Karpas-422 (cell line): ENCODE measurements at places on chromosomes 7 and 10.

DNA sequence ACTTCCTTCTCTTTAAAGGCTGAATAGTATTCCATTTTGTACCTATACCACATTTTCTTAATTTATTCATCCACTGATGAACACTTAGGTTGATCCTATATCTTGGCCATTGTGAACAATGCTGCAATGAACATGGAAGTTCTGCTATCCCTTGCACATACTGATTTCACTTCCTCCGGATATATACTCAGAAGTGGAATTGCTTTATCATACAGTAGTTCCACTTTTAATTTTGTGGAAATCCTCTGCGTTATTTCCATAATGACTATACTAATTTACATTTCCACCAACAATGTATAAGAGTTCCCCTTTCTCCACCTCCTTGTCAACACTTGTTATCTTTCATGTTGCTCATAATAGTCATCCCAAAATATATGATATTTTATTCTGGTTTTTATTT, 312.6 kb downstream of the PLXDC2 start:
- H3K27me3 ChIP-seq = no peaks in the 10 kb centered on the region
- no peak for DNase-seq
- H3K4me3 ChIP-seq = no peak overlapping the region
- no peaks in the 10 kb centered on the region for H3K4me1 ChIP-seq
- no peak overlapping the region for H3K27ac ChIP-seq

GRCh38 chr7:70624500-70625103, 507.3 kb upstream of the GALNT17 start:
- no peaks in the 10 kb centered on the region; the same call in 1 of the 2 replicates for H3K36me3 ChIP-seq
- H3K27me3 ChIP-seq = no peaks in the 10 kb centered on the region
- DNase-seq = peak; percentile 56
- H3K4me3 ChIP-seq = peak overlapping the region; percentile 20; the same call in 1 of the 2 replicates
- peaks cover 46% of the 10 kb centered on the region for H3K4me1 ChIP-seq

DNA sequence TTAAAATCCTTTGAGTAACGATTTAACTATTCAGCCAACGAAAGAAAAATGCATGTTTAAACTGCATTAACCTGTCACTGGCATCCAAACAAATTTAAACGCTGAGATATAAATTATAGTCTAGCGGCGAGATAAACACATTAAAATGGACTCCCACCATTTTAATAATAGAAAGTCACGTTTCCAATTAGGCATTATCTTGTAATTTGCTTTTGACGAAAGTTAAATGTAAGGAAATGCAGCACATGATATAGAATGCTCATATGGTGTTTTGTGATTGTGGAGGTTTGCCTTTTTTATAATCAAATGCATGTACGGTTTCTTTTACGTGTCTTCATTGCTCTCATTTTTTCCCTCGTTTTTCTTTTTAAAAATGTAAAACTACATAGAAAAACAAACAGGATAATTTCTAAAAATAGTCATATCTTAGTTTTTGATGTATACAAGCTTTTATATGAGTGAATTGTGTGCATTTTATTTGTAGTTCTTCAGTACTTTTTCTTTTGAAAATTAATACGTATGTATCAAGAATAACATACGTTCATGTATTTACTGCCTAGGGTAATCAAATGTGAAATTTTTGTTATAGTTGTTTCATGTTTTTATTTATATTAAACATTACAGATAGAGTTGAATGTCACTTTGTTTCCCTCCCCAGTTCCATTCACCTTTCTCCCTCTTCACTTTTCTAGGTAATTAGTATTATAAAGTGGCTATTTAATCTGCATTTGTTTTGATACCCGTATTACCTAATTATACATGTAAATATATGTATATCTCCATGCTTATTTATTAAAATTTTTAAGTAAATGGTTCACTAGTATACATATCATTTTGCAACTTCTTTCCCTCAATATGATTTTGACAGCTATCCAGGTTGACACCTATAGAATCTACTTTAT, 1.1 kb upstream of the KLF14 start:
- peak overlapping the region; percentile 68 for H3K4me3 ChIP-seq
- H3K36me3 ChIP-seq = no peaks in the 10 kb centered on the region
- no peak for DNase-seq
- H3K27ac ChIP-seq = no peak overlapping the region
- peaks cover 12% of the 10 kb centered on the region for H3K4me1 ChIP-seq

DNA sequence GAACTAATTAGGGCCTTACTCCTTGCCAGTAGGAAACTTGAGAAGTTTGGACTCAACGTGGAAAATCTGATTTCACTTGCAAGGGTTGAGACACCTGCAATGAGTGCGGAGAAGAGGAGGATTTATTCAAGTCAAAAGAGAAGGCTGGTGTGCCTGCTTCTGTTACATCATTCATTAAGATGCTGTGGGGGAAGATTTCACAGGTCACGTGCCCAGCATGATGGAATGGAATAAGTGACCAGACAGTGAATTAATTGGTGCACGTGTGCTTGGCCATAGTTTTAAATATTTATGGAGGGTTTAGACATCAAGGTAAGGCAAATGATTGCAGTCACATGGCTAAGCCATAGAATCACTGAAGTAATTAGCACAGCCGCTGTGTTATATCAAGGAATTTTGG, 155.0 kb downstream of the C7orf25 start:
- no peak for DNase-seq
- H3K4me3 ChIP-seq = no peak overlapping the region
- no peaks in the 10 kb centered on the region for H3K4me1 ChIP-seq
- H3K36me3 ChIP-seq = no peaks in the 10 kb centered on the region
